ENCODE measurements at places on chromosomes 13 and 19. TPM values are rescaled to one million over a fixed set of nuclear protein-coding genes. Genes with fewer than 3 reads are reported as not detected.

The NFIX gene
- 30.0 TPM for total RNA-seq

The PPP1R37 gene
- 39.6 TPM for total RNA-seq

The CBY2 gene
- not detected for total RNA-seq

DNA sequence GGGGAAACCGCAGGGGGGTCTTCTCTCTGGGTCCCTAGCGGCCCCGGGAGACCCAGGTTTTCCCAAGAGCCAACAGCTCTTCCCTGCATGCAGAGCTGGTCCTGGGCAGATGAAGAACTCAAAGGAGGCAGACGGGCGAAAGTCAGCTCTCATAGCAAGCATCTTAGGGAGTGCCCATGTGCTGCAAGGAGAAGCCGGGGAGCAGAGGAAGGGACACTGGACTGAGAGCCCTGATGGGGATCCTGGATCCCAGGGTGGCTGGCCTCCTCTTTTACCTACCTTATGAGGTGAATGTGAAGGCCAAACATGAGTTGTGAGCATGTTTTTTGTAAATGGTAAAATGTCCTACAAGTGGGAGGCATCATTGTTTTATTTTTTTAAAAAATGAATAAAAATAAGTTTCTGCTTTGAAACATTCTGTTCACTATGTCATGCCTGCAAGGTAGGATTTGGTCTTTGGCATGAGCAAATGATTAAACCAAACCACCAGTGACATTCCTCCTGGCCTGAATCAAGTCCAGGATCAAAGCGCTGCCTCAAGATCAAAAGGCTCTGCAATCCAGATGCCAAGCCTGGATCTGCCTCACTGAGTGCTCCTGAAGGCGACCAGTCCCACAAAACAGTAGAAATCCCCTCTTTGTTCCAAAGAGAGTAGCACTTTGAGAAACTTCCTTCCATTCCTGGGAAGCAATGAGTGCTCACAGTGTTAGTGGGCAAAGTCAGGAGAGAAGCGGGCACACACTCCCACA is 92.2 kb upstream of the SERP2 start:
- no peak for DNase-seq
- no peaks in the 10 kb centered on the region for H3K36me3 ChIP-seq
- no peaks in the 10 kb centered on the region for H3K27me3 ChIP-seq
- H3K4me3 ChIP-seq, result no peak overlapping the region
- no peak overlapping the region for H3K27ac ChIP-seq

- no peak for DNase-seq
- peaks cover 39% of the 10 kb centered on the region for H3K27me3 ChIP-seq
- H3K36me3 ChIP-seq, result no peaks in the 10 kb centered on the region
- no peaks in the 10 kb centered on the region for H3K4me1 ChIP-seq
- H3K4me3 ChIP-seq, result no peak overlapping the region
Observed at GRCh38 chr19:4199699-4200293, 17.3 kb downstream of the ANKRD24 start.

GRCh38 chr19:5115351-5115750 is 146.4 kb downstream of the KDM4B start:
- peaks cover 17% of the 10 kb centered on the region for H3K4me1 ChIP-seq
- peaks cover 4% of the 10 kb centered on the region for H3K36me3 ChIP-seq
- no peak for DNase-seq
- H3K27me3 ChIP-seq, result no peaks in the 10 kb centered on the region
- H3K4me3 ChIP-seq, result no peak overlapping the region

DNA sequence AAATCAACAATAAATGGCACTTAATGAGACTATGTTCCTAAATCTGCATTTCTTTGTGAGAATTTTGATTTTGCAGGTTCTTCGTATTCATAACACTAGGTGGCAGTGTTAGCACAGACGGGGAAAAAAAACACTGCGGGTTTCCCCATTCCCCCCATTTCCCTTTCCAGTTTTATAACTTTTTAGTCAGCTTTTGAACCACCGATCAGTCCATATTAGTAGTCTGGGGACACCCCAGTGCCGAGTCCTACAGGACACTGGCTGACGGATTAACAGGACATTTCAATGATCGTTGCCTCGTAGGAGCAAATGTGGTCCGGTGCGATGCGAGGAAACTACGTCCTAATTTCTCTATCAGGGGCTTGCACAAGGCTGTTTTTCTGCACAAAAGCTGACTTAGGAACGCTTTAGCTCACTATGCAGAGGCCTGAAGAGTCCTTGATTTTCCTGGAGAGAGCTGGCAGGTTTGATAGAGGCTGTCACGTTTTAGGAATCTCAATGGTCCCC is 234.3 kb downstream of the LMO7 start:
- no peaks in the 10 kb centered on the region for H3K36me3 ChIP-seq
- peaks cover 4% of the 10 kb centered on the region for H3K27me3 ChIP-seq
- no peaks in the 10 kb centered on the region for H3K4me1 ChIP-seq
- no peak overlapping the region for H3K4me3 ChIP-seq

GRCh38 chr19:46926170-46927071 is 65.6 kb downstream of the ARHGAP35 start:
- no peaks in the 10 kb centered on the region for H3K27me3 ChIP-seq
- DNase-seq, result no peak
- peaks cover 9% of the 10 kb centered on the region for H3K36me3 ChIP-seq
- H3K4me1 ChIP-seq, result peaks cover 5% of the 10 kb centered on the region
- H3K27ac ChIP-seq, result no peak overlapping the region

- no peaks in the 10 kb centered on the region for H3K36me3 ChIP-seq
- no peak for DNase-seq
- H3K27ac ChIP-seq, result no peak overlapping the region
- no peak overlapping the region for H3K4me3 ChIP-seq
Observed at GRCh38 chr13:40031031-40031430, 375.6 kb downstream of the COG6 start.

Measured in adrenal gland (tissue), 19 donors.